ENCODE measurements at places on chromosomes 3 and 15. TPM values are rescaled to one million over a fixed set of nuclear protein-coding genes. Genes with fewer than 3 reads are reported as not detected.

GABRR3 gene
- 0.55 TPM for total RNA-seq

ACAD9 gene
- total RNA-seq, result 80.6 TPM

NRG4 gene
- 10.8 TPM for total RNA-seq

CHP1 gene
- total RNA-seq, result 61.9 TPM

PLEKHO2 gene
- total RNA-seq, result 17.2 TPM

ATP2B2 gene
- 1.8 TPM for total RNA-seq

GUCA1C gene
- 0.87 TPM for total RNA-seq

SLC2A2 gene
- not detected for total RNA-seq

CFAP20DC gene
- total RNA-seq, result 42.0 TPM

SYNM gene
- total RNA-seq, result 10.0 TPM

ZNF502 gene
- total RNA-seq, result 10.8 TPM

POLQ gene
- total RNA-seq, result 12.0 TPM
